ENCODE measurements at places on chromosomes 5 and 9.

- no peak for DNase-seq
Observed at GRCh38 chr9:80146466-80146865, 574.7 kb downstream of the TLE4 start.

- DNase-seq = no peak
Observed at GRCh38 chr5:62167561-62168057, 138.4 kb upstream of the KIF2A start.

- DNase-seq = peak; percentile 77
Observed at GRCh38 chr9:70411121-70411929, 3.1 kb downstream of the KLF9 start.

- no peak for DNase-seq
Observed at GRCh38 chr9:37407468-37407867, 15.0 kb upstream of the GRHPR start.

DNA sequence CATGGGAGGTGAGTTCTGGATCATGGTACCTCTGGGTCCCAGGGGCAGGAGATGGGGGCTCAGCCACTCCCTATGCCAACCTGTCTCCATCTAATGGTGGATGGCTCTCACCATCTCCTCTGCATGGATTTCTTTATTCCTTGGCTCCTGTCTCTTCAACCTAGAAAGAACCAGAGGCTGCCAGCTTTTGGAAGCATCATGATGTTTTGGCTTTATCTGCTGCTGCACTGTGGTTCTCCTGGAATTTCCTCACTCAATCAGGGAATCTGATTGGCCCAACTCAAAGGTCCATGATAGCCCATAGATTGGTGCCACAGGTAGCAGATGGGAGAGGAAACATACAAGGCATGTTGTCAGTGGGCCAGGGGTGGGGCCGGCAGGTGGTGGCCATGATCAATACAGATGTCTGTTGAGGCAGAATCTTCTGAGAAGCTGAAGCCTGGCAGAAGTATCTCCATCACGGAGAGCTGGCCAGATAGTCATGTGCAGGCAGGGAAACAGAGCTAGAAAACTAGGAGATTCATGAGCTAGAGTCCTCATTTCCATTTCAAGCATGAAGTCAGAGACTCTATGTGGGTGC is 158.2 kb downstream of the MACROH2A1 start:
- no peak for DNase-seq

- no peak for DNase-seq
Observed at GRCh38 chr5:13943676-13944075, 812 bp downstream of the DNAH5 start.

DNA sequence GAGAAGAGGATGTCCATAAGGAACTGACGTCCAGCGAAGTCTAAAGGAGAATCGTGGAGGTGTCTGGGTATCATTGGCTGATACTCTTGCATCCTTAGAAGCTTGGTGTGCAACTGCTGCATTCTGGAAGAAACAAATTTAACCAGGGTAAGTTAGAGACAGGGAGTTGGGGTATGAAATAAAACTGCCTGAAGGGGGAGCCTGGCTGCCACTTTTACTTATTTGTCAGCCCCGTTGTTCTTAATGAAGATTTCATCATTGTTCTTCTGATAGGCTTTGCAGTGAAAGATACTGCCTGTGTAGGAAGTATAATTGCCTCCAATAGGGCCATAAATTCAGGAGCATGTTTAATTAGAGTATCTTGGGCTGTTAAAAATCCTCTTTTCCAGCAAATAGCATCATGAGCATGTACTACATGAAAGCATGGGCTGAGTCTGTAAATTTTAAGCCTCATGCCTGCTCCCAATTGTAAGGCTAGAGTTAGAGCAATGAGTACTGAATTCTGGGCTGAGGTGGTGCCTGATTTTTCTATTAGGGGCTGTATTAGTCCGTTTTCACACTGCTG is 1264.5 kb upstream of the ACO1 start:
- no peak for DNase-seq

- peak; percentile 97 for DNase-seq
Observed at GRCh38 chr5:321230-321725, at the start of gene AHRR. TSS of gene AHRR (plus strand) at chr5:321714. CDS start at chr5:343903, 22,189 bp downstream.

DNA sequence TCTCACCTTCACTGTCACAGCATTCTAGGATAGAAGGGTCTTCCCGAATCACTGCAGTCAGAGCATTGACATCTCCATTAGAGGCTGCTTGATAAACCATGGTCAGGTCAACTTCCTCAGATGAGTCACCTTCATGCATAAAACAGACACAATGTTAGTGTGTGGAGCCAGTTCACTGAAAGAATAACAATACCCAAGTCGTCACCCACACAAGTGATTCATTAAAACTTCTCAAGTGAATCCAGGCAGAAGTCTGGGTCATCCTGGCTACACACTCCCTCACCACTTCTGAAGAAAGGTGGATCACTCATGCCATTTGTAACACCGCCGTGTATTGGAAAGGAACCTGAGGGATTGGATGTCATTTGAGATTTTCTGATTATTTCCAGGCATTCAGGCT is 49.6 kb downstream of the ANKRD55 start:
- DNase-seq = peak; percentile 57

GRCh38 chr5:116595498-116595897 is 20.9 kb upstream of the SEMA6A start:
- DNase-seq = no peak

GRCh38 chr9:108626743-108627142 is 229.0 kb downstream of the ACTL7B start:
- DNase-seq = no peak

GRCh38 chr5:147234825-147235635 is at the start of gene STK32A:
TSS of gene STK32A (plus strand) at chr5:147235026. CDS start at chr5:147239635, 4,609 bp downstream.
- no peak for DNase-seq

GRCh38 chr5:65100911-65101631 is 332.3 kb downstream of the CWC27 start:
- peak; percentile 75 for DNase-seq

GRCh38 chr9:4334410-4334813 is 34.5 kb upstream of the GLIS3 start:
- DNase-seq = no peak

DNA sequence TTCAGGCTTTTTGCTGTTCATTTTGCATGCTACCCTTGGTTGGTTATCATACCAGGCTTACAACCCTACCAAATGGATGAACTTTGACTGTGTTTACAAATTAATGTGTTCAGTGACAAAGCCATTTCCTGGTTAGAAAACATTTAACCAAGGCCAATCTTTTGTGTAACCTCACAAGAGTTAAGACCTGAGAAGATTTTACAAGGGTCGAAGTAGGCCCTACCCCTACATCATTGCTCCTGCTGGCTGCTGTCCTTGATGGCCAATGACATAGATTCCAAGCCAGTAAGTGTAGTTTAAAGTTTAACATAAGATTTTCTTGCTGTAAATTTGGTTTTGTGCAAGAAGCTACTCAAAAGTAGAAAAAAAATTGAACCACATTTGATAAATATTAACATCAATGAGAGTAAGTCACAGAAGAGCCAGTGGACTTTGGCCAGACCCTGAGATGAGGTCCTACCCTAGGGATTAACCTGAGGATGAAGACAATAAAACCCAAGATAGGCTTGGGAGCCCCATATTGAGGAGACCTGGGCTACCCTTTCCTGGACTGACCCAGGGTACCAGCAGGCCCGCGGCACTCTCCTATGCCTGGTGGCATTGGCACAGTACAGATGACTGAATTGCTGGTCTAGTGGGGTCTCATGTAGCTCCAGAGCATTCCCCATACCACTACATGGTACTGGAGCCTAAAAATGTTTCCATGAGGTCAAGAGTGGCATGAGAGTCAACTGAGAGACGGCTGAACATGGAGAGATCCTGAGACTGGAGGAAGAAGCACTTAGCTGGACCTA is 8.3 kb downstream of the C1QTNF3 start:
- DNase-seq = no peak

- no peak for DNase-seq
Observed at GRCh38 chr5:135505973-135506372, 29.8 kb downstream of the NEUROG1 start.

- DNase-seq = no peak
Observed at GRCh38 chr9:132744881-132745755, 74.9 kb downstream of the GTF3C4 start.

GRCh38 chr5:51387884-51388275 is 4.6 kb downstream of the ISL1 start:
- no peak for DNase-seq

DNA sequence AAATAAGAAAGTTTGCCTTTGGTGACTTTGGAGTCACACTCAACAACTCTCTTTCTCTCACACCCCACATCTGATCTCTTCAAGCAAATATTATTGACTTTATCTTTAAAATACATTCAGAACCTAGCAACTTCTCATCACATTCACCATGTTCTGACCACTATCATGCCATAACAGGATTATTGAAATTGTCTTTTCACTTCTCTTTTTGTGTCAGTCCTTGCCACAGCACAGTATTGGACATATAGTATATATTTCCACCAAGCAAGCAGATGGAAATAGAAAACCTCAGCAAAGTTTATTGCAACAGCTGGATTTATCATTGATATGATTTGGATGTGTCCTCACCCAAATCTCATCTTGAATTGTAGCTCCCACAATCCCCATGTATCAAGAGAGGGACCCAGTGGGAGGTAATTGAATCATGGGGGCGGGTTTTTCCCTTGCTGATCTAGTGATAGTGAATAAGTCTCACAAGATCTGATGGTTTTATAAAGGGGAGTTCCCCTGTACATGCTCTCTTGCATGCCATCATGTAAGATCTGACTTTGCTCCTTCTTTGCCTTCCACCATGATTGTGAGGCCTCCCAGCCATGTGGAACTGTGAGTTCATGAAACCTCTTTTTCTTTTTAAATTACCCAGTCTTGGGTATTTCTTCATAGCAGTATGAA is 26.9 kb upstream of the ITGA1 start:
- DNase-seq = no peak

GRCh38 chr5:108862211-108862610 is 114.5 kb downstream of the FER start:
- DNase-seq = no peak

- DNase-seq = no peak
Observed at GRCh38 chr9:12958708-12959107, 183.9 kb downstream of the LURAP1L start.

DNA sequence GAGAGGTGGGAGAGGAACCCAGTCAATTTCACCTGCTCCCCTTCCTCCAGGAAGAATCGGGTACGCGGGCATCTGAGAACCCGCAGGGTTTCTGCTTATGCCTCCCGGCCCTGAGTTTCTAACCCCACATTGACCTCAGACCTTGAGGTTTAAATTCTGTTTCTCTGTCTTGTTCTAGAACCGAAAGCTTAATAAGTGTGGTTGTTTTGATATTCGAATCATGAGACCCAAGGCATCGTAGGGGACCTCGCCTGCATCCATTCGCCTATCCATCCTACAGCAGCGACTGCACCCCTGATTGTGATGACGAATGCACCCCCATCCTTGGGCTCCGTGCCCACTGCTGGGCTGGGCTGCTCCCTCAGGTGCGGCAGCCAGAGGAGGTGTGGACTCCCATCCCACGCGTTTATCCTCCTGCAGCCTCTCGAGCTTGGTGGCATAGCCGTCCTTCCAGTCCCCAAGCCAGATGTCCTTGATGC is 80.8 kb upstream of the IER5L start:
- no peak for DNase-seq

DNA sequence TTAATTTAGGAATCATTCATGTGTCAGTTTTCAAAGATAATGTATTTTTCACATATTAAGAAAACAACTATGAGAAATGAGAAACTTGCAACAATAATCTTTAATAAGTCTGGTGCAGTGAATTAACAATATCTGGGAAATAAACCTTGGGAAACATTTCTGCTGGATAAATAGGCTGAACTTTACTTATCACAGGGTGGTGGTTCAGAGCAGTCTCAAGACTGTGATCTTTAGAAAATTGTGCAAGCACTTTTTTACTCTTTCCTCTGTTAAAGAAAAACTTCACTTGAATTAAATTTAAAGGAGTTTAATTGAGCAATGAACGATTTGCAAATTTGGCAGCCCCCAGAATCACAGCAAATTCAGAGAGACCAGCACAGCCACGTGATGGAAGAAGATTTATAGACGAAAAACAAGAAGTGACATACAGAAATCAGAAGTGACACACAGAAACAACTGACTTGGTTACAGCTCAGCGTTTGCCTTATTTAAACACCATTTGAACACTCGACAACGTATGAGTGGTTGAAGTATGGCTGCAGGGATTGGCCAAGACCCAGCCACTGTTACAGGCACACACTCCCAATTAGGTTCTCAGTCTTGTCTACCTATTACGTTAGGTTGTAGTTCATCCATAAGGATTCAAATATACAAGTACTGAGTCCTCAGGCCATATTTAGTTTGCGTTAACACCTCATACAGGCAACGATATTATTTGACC is 631.9 kb downstream of the SLCO4C1 start:
- no peak for DNase-seq

DNA sequence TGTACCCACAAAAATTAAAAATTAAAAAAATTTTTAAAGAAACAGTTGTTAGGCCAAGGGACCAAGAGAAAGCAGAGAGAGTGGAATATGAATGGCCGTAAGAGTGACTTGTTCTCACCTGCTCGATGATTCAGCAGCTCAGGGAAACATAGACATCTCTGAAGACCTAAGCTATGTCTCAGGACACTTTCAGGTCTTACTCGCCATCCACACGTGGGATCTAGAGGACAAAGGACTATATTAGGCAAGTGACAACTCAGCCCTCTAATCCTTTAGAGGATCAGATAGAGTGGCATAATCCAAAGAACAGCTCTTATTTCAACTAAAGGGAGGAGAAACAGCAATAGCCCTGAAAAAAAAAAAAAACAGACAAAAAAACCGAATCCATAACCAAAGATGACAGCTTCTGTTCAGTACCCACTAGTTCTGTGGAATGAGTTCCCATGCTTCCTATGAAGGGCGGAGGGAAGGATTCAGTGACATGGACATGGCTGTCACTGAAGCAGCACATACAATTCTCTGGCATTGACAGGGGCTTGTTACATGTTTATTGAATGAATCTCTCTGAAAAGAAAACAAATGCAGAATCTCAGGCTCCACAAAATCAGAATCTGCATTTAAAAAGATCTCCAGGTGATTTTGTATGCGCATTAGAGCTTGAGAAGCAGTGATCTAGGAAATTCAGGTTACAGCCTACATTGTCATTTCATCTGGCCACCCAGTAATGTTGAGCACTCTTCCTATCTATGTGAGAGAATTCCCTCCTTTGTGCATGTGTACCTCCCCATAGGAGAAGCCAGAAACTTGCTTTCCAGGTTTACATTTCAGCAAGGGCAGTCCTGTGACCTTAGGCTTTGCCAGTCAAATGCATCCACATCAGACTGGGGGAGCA is 96.0 kb downstream of the KIAA1958 start:
- no peak for DNase-seq

DNA sequence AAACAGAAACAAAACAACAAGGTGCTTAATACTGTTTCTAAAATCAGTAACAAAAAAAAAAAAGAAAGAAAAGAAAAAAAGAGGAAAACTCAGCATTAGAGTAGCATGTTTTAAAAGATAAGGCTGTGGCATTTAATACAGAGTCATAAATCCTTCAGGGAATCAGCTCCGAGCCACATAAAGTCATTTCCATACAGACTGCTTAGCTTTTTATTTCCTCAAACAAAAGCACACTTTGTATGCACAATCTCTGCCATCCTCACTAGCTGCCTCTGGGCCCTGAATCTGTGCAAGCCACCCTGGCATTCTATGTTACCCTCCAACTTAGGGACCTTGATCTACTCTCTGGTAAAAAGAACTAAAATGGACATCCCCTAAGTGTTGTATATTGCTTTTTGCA is 87.6 kb downstream of the SEMA6A start:
- no peak for DNase-seq
